ENCODE measurements at places on chromosomes 4 and X. TPM values are rescaled to one million over a fixed set of nuclear protein-coding genes. Genes with fewer than 3 reads are reported as not detected.

- no peak for DNase-seq
Observed at GRCh38 chr4:78667764-78668163, 108.4 kb upstream of the BMP2K start.

Gene CLDN22
- total RNA-seq, result not detected

- DNase-seq, result no peak
Observed at GRCh38 chrX:38061335-38061734, 55.0 kb downstream of the SYTL5 start.

DNA sequence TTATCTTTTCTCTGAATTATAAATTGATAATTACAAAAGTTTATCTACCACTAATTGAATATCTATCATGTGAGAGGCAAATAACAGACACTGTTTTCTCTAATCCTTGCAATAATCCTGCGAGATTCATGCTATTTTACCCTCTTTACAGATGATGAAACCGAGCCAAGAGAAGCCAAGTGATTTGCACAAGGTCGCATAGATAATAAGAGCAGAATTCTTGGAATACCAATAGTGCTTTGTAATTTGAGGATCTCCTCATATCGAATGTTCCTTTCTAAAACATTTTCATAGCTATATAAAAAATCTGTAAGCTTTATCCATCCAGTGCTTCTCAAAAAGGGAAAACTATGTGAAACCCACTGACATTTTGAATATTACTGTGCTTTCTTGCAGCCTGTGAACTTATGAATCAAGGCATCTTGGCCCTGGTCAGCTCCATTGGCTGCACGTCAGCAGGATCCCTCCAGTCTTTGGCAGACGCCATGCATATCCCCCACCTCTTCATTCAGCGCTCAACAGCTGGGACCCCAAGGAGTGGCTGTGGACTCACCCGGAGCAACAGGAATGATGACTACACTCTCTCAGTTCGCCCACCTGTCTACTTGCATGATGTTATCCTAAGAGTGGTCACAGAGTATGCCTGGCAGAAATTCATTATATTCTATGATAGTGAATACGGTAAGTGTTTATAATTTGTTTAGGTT is 743.8 kb upstream of the ATOH1 start:
- no peak for DNase-seq

Gene MGAT4D
- not detected for total RNA-seq

Data from occipital lobe (tissue), 3 donors.